ENCODE measurements at places on chromosomes 2 and 18. TPM values are rescaled to one million over a fixed set of nuclear protein-coding genes. Genes with fewer than 3 reads are reported as not detected.

The NCL gene
- 155 TPM for total RNA-seq

The CDH19 gene
- total RNA-seq, result 28.5 TPM

The SRD5A2 gene
- total RNA-seq, result 0.17 TPM

The SLC14A1 gene
- 19.4 TPM for total RNA-seq

The PAX8 gene
- total RNA-seq, result 7.0 TPM

The CACNB4 gene
- 22.3 TPM for total RNA-seq

The KCNS3 gene
- total RNA-seq, result 11.6 TPM

The WDR43 gene
- 39.0 TPM for total RNA-seq

The DAW1 gene
- total RNA-seq, result 5.0 TPM

The ABHD1 gene
- 0.79 TPM for total RNA-seq

The STK39 gene
- total RNA-seq, result 51.1 TPM

The SLC9A2 gene
- total RNA-seq, result 1.9 TPM

The CYP1B1 gene
- total RNA-seq, result 102 TPM

The KIF1A gene
- 186 TPM for total RNA-seq

The BCL11A gene
- total RNA-seq, result 29.5 TPM

Data from spinal cord (tissue), 10 donors.